ENCODE measurements at places on chromosomes 3 and 15.
A peak's percentile ranks its signal among the peaks of the same experiment; 100 is the strongest.

GRCh38 chr15:68186671-68187397 is 18.3 kb downstream of the CALML4 start:
- DNase-seq, result no peak

DNA sequence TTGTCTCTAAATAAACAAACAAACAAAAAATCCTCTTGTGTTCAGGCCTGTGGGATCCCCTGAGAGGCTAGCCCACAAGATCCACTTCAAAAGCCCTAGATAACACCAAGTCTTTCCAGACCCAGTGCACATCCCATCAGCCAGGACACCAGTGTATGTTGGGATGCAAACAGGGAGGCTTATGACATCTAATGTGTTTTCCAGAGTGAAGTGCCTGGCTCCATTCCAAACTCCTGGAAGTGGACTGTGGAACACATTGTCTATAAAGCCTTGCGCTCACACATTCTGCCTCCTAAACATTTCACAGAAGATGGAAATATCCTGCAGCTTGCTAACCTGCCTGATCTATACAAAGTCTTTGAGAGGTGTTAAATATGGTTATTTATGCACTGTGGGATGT is 57.0 kb downstream of the MLH1 start:
- DNase-seq, result peak; percentile 15

- DNase-seq, result no peak
These were observed 153.9 kb downstream of the FOXP1 start for GRCh38 chr3:71429597-71429988.

- DNase-seq, result peak; percentile 50
These were observed 8.0 kb upstream of the ACAP2 start for GRCh38 chr3:195450731-195451229.

DNA sequence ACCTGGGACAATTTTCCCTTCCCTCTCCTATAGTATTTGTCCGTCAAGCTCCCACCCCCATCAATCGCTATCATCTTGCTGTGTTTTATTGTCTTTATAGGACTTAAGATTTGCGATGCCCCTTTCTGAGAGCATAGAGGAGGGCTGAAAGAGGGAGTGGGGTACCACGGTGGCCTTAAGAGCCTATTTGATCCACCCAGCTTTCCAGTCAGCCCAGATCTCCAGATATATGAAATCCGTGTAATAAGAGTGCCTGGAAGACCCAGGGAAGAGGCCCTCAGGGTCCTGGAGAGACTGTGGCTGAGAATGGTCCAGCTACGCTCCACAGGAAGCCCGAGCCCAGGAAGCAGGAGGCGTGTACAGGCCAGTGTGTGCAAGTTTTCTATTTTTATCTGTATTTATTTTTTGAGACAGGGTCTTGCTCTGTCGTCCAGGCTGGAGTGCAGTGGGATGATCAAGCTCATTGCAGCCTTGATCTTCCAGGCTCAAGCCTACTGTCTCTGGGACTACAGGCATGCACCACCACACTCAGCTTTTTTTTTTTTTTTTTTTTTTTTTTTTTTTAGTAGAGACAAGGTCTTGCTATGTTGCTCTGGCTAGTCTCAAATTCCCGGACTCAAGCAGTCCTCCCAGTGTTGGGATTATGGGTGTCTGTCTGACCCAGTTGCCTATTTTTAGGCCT is 964 bp upstream of the NCKIPSD start:
- DNase-seq, result no peak

- DNase-seq, result no peak
These were observed 340.8 kb downstream of the LRRC3B start for GRCh38 chr3:26963361-26963743.

GRCh38 chr3:85627932-85628331 is 669.1 kb downstream of the CADM2 start:
- no peak for DNase-seq

DNA sequence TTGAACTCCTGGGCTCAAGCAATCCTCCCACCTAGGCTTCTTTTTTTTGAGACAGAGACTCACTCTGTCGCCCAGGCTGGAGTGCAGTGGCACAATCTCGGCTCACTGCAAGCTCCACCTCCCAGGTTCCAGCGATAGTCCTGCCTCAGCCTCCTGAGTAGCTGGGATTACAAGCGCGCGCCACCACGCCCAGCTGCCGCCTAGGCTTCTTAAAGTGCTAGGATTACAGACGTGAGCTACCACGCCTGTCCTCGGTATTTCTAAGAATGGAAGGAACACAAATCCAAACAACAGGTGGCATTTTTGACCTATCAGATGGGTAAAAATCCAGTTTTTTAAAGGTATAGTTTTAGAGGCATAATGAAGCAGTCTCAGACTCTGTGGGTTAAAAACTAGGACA is 113.8 kb downstream of the ANP32A start:
- DNase-seq, result no peak

- DNase-seq, result no peak
These were observed 34.1 kb upstream of the DET1 start for GRCh38 chr15:88580532-88580931.

- DNase-seq, result no peak
These were observed 5.5 kb upstream of the C15orf40 start for GRCh38 chr15:83016906-83017305.
